ENCODE measurements at places on chromosomes 2 and 18.
A peak's percentile ranks its signal among the peaks of the same experiment; 100 is the strongest.

GRCh38 chr18:76394780-76395476, 100.1 kb downstream of the ZNF516 start:
- no peak for DNase-seq

GRCh38 chr2:212037062-212037461, 501.5 kb downstream of the ERBB4 start:
- no peak for DNase-seq

- DNase-seq: no peak
These were observed 25.6 kb upstream of the PRLH start for GRCh38 chr2:237540823-237541222.

DNA sequence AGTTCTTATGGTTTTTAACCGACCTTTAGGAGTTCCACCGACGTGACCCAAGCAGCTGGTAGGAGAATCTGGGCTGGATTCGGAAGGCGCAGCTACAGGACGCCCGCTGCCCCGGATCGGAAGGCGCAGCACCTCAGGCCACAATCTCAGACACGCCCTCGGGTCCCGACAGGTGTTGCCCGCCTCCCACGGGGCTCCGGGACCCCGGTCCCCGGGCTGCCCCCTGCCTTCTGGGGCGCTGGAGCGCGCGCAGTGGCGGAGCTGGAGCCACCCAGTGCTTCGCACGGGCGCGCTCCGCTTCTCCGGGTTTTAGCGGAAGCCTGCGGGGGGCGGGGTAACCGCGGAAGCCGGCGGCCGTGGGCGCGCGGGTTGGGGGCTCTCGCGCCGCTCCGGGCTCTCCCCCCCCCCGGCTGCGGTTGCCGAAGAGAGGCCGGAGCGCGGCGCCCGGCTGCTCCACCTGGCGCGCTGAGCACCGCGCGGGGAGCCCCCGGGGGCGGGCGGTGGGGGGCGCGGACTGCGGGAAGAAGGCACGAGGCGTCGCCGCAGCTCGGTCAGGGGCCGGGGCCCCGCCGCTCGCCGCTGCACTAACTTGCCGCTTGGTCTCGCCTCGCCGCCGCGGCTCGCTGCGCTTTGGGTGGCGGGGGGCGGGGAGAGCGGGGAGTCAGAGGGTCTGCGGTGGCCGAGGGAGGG, 718.8 kb downstream of the DPP10 start:
- DNase-seq: no peak

- DNase-seq: no peak
These were observed 99.6 kb upstream of the CTAGE1 start for GRCh38 chr18:22517356-22517755.

- DNase-seq: no peak
These were observed 54.9 kb downstream of the ZCCHC2 start for GRCh38 chr18:62577765-62578164.

- DNase-seq: no peak
These were observed 1042.9 kb upstream of the ACVR2A start for GRCh38 chr2:146801886-146802285.

DNA sequence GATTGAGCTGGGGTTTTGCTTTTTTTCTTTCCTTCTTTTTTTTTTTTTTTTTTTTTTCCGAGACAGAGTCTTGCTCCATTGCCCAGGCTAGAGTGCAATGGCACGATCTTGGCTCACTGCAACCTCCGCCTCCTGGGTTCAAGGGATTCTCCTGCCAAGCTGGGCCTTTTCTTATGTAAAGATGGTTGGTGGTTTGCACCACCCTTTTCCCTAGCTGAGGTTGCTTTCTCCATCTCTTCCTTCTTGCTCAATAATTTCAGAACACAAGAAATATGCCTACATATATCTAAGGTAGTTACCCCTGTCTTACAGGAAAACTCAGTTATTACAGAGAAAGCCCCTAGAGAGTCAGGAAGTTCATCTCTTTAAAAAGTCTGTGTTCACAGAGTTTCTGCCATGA, 7.0 kb downstream of the TTC39C start:
- no peak for DNase-seq

DNA sequence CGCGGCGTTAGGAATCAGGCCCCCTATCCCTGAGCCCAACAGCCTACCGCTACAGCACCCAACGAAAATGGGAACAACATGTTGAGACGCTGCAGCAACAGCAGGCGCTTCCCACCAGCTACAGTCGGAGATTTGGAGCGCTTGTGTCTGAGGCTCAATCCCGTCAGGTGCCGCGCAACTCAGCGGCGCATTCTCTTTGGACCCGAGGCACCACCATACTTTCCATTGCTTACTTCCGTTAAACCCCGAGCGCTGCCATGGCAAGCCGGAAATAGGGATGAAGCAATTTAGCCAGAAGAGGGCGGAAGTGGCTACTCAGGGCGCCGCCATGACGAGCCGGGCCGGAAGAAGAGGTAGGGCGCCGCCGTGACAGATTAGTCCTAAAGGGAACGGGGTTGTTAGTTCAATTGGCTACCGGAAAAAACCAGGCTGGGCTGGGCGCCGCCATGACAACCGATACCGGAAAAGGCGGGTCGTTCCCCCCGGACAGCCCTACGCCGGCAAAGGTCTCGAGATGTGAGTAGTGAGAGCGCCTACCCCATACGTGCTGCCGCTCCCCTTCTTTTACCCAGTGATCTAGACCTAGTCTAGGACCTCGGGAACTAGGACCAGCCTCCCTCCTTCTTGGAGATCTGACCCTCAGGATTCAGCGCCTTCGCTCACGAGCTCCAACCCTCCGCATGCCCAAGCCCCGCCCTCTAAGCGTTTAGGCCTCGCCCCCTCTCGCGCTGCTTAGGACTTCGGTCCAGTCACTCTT, at the start of gene CHCHD5:
CHCHD5 (plus strand) TSS at position 476 of the 757 bp plus-strand sequence; CDS start at position 515, 39 bp downstream.
- peak; percentile 77 for DNase-seq

GRCh38 chr2:176555781-176556180, 286.5 kb downstream of the MTX2 start:
- no peak for DNase-seq

- no peak for DNase-seq
These were observed 16.5 kb upstream of the GPR155 start for GRCh38 chr2:174503161-174503809.

DNA sequence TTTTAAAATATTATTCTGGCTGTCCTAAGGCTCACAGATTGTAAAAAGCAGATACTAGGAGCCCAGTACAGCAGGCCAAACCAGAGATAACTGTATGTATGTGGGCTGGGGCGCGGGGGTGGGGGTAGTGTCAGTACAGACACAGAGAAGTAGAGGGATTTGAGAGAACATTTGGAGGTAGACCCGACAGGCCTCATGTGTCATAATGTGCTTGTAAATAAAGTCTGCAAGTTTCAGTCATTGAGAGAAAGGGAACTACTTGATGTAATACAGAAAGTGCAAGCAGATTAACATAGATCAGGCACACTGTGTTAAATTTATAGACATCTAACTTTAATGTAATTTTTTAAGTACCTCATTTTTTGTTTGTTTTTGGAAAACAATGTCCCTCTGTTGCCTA, 7.4 kb upstream of the POLI start:
- no peak for DNase-seq

DNA sequence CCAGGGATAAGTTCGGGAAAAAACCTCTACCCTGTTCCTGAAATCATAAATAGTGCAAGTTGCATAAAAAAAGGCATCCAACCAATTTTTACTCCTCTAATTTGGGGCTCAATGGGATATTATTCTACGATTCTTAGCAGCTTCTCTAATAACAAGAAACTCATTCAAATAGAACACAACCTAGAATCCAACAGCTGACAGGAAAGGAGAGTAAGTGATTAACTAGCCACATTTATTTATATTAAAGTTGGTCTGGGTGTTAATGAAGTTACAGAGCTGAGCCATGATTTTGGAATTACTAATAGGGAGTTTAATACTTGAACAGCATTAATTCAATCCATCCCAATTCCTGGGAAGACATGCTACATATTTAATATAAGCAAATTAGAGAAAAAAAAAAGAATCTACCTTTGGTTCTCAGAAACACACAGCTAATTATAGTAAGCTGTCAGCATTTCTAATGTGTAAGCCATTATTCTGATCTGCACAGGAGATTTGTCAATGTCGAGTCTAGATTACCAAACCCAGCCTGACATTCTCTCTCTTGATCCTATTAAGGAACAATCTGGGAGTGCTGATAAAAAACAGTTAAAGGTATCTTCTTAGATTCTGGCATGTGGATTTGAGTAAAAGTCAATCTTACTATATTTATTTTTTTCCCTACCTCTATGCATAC, 267.7 kb downstream of the NBAS start:
- DNase-seq: no peak

GRCh38 chr18:22108674-22109073, 60.7 kb upstream of the GATA6 start:
- no peak for DNase-seq

DNA sequence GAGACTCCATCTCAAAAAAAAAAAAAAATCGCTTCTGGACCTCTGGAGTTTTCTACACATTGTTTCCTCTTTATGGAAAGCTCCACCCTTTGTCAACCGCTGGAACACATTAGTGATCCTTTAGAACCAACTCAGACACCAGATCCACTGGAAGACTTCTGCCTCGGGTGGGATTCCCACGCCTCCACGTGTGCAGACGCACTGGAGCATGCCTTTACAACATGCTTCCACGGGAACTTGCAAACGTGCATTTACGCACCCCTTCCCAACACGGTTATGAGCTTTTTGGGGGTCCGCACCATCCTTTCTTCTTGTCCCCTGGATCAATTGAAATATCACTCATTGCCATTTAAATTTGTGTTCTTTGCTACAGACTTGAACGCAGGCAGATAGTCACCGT, 5.1 kb downstream of the CYS1 start:
- DNase-seq: no peak

GRCh38 chr2:219252900-219253752, at the start of gene TUBA4B:
Gene TUBA4B, plus strand, starts transcription at chr2:219253243. Its CDS starts 165 bp downstream, at chr2:219253408.
- DNase-seq: peak; percentile 52

DNA sequence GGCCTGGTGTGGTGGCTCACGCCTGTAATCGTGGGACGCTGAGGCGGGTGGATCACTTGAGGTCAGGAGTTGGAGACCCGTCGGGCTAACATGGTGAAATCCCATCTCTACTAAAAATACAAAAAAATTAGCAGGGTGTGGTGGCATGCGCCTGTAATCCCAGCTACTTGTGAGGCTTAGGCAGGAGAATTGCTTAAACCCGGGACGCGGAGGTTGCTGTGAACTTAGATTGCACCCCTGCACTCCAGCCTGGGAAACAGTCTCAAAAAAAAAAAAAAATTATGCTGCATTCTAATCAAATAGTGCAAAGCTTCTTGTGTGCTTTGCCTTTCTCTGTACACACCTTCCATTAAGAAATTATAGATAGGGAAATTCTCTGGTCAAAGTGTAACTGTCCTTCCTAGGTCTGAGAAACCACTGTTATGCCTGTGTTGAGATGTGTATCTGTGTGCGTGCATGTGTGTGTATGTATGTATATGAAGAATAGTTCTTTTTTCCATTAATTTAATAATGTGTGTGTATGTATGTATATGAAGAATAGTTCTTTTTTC, 2.5 kb downstream of the CD28 start:
- DNase-seq: no peak

All from GM12892 (cell line).